ENCODE measurements at places on chromosomes 1 and 21.

DNA sequence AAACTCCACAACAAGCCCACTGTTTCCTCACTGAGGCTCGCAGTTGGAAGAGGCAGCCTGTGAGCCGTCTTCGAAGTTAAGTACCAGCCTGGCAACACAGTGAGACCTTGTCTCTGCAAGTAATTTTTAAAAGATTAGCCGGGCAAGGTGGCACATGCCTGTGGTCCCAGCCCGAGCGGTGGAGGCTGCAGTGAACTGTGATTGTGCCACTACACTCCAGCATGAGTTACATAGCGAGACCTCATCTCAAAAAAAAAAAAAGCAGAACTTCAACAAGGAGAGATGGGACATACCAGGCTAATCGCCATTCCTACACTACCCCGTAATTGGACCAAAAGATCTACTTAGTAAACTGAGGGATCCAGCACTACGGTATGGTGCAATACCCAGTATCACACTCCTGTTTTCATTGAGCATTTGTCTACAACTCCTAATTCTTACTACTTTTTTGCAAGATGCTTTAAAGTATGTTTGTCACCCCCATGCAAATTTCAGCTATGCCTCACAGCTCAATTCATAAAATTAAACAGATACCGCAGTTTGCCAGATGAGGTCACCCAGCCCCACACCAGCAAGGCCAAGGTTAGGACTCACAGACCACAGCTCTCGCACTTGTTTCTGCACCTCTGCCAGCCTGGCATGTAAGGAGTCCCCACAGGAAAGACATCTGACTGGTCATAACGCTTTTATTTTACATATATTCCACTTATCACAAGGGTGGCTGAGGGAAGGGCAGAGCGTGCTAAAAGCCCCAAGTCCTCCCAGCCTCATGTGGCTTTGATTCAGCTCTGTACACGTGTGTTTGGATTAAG, 21.0 kb downstream of the SDE2 start:
- no peak for DNase-seq

- no peak for DNase-seq
Measured at GRCh38 chr1:15963968-15964648, 11.8 kb downstream of the ZBTB17 start.

DNA sequence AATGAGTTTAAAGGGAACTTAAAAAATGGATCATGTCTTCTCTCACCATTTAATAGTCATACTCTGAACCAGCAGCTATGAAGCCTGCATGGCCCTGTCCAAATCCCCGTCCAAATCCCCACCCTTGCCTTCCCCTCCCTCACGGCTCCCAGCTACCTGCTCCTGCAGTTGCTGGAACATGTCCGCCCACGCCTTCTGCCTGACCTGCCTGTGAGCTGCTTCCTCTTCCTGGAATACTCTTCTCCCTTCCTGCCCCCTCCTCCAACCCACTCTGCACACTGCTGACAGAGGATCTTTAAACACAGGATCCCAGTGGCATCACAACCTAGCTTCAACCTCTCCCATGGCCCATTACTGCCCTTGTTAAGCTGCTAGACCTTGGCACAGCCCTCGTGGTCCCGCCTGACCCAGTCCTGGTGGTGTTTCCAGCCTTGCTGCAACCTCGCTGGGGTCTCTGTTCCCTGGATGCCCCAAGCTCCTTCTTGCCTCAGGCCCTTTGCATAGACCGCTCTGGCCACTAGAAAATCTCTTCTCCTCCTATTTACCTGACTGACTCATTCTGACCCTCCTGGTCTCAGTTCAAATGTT, 118.3 kb downstream of the PTPRU start:
- DNase-seq, result no peak

DNA sequence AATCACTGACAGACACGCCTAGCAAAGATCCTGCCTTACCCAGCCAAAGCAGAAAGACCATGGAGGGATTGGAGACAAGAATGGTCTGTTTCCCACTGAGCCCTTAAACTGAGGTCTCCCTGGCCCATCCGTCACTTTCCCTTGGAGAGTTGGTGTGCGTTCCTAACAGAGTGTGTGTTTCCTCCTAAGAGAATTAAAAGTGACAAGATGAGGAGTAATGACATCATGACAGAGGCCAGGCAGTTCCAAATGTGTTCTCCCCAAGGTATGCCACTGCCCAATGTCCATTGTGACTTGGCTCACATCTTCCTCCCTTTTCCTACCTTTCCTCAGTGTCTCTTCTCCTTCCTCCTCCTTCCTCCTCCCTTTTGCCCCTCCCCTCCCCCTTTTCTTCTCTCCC, 295.7 kb downstream of the SIPA1L2 start:
- no peak for DNase-seq
